Mesendoderm (in vitro differentiated cells): ENCODE measurements at places on chromosomes 1 and 21.

DNA sequence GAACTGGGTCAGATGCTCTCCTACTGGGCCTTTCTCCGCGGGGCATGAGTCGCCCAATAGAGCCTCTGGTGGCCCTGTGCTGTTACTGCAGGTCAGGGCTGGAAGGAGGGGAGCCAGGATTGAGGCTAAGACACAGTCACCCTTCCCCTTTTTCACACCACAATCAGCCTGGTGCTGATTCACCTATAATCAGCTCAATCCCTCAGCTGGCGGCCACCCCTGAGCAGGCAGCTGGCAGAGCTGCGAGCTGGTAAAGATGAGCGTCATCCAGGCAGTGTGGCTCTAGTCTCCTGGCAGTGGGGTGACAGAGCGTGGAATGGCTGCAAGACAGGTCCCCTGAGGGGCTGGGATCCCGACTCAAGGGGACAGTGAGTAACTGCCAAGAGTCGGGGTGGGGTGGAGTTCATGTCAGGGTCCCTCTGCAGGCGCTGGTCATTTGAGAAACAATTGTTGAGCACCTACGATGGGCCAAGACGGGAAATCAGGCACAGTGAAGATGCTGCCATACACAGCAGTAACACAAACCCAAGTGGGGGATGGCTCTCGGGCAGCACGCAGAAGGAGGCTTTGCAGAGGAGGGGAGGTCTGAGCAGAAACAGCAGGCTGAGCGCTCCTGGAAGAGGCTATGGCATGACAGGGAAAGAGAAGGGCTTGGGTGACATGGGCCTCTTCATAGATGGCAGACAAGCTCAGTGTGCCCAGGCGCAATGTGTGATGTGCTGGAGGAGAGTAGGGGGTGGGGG, 21.8 kb downstream of the ATF3 start:
- peak; percentile 95 for DNase-seq

- DNase-seq = no peak
Measured at GRCh38 chr1:3268281-3268680, 186.2 kb upstream of the ARHGEF16 start.

DNA sequence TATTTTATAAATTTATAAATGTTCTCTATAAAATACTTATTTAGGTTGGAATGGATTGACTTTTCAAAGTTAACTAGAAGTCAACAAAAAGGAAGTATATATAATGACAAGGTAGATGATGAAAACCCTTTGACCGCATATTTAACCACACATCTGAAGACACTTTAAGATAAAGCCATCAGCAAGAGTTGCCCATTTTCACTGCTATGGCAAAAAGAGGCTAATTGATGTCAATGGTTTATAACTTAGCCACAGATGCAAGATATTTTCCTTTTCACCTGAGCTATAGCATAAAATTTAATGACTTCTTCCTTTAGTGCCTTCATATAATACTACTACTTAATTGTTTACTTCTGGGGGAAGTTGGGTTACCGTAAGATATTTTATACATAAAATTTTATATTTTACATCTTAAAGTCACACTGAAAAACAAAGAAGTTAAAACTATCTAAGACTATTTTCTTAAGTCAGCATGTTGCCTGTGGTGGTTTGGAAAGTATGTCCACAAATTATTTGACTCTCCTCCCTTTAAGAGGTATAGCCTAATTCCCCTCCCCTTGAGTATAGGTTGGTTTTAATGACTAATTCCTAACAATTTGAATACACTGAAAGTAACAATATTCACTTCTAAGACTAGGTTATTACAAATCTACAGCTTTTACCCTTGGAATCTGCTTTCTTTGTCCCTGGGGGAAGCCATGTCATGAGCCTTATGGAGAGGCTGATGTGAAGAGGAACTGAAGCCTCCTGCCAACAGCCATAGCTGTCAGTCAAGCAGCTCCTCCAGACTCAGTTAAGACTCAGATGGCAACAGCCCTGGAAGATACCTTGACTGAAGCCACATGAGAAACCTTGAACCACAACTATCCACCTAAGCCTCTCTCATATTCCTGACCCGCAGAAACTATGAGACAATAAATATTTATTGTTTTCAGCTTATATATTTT, 40.3 kb upstream of the LRRC8B start:
- no peak for DNase-seq

DNA sequence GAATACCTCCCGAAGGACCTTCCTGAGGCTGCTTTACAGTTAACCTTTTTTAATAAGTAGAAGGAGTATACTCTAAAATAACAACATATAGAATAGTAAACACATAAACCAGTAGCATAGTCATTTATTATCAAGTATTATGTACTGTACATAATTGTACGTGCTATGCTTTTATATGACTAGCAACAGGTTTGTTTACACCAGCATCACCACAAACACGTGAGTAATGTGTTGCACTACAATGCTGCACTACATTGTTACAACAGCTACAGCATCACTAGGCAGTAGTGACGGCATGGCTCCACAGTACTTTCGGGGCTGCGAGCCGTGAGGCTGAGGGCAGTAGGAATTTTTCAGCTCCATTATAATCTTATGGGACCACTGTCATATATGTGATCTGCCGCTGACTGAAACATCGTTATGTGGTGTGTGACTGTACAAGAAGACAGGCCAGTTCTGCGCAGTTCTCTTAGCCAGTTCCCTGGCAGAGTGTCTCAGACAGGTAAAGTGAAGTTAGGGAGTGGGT, 82.8 kb upstream of the LRRC8D start:
- no peak for DNase-seq

DNA sequence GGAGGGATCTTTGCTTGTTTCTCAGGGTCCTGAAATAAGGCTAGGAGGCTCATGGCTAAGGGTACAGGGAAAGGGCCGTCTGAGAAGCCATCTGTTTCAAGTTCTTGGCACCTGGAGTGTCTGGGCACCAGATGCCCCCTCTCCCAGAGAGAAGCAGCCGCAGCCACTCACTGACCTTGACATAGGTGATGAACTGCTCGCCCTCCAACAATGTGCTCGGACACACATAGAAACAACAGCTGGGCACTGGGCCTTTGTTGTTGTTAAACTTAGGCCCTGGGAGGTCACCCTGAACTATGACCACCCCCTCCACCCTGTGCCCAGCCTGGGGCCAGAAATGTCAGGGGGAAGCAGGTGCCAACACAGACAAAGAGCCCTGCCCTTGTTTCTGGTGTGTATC, 9.2 kb upstream of the TNNI1 start:
- no peak for DNase-seq

DNA sequence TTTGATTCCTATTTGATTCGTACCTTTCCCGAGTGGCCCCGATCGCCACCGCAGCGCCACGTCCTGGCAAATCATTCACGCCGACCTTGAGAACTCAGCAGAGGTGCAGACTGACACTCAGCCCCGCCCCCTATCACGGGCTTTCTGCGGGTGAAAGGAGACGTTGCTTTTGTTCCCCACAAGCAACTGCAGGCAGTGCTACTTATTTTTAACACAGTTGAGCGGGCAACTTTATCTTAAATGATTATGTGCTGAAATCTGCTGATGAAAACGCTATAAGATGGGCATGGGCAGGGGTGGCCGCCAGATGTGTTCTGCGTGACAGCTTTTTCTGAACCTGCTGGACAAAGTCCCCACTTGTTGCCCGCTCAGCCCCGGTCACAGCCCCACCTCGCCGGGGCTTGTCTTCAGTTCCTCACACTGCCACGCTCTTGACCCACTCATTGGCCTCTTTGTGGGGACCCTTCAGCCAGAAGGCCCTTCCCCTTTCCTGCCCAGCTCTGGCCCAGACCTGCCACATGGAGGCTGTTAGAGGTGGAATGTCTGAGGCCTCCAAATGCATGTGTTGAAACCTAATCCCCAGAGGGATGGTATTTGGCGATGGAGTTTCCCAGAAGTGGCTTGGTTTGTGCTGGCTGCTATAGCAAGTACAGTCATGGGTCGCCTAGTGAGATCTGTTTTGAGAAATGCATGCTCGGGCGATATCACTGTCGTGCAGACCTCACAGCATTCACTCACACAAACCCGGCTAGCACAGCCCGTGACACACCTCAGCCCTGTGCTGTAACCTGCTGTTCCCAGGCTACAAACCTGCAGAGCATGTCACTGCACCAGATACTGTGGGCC, 15.7 kb upstream of the PDXK start:
- DNase-seq = peak; percentile 52

DNA sequence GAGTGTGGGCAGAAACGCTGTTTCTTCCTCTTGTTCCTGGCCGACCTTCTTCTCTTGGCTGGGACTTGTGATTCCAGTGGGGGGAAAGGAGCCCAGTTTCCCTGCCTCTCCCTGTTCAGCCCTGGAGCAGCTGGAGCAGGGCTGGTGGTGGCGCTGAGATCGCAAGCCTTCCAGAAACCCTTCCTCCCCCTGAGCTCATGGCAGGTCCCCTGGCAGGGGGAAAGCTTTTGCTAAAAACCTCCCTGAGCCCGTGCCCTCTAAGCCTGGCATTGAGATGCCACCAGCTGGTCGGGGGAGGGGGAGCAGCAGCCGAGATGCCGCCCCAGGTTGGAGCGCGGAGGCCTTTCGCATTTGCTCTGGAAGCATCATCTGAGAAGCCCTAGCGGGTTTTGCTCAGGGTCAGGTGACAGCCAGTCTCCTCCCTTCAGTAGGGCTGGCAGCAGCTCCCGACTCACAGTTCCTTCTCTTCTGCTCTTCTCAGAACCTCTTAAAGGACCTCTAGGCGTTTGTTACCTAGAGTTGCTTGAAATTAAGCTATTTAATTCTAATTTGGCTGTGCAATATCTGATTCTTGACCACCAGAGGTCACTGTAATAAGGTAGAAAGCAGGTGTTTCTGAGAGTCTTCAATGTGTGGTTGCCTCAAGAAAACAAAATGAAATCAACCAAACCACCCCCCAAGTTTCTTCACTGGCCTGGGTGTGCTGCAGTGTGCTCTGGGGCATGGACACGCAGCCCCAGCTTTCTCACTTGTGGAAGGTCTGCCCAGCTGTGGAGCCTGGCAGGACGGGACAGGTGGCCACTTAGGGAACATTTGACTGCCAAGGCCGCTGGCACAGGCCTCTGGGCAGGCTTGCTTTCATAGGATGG, 257.3 kb downstream of the CAMTA1 start:
- DNase-seq = peak; percentile 65

DNA sequence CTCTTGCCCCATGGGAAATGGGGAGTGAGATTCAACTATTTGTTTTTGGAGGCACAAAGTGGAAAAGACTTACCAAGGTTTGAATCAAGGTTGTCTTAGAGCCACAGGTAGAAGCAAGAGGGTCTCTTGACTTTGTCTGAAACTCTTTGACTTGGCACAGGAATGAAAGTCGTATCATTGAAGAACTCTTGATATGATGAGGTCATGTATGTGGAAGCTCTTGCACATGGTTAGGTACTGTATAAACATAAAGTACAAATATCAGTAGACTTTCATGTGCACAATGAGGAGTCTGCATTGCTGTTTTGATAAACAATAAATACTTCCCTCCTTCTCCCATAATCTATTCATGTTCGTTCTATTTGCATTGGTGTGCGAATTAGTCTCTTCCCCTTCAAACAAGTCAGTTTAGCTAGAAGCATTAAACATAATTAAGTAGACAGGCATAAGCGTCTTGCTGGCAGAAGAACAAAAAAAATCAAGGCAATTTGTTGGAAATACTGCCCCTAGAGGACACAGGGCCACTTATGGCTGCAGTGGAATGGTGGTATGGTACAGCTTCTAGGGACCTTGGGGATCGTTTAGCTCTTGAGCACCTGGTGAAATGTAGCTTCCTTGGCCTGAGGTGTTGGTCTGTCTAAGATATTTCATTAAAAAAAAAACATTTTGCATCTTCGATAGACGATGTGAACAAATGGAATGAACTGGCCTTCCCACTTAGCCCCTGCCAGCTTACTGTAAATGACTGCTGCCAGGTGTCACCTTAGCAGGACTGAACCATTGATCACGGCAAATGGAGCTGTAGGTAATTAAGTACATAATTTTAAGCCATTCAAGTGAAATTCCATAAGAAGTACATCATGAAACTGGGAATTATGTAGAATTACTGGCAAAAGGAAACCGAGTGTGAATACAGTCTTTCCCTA, 218.0 kb upstream of the GALNT2 start:
- DNase-seq = peak; percentile 54

DNA sequence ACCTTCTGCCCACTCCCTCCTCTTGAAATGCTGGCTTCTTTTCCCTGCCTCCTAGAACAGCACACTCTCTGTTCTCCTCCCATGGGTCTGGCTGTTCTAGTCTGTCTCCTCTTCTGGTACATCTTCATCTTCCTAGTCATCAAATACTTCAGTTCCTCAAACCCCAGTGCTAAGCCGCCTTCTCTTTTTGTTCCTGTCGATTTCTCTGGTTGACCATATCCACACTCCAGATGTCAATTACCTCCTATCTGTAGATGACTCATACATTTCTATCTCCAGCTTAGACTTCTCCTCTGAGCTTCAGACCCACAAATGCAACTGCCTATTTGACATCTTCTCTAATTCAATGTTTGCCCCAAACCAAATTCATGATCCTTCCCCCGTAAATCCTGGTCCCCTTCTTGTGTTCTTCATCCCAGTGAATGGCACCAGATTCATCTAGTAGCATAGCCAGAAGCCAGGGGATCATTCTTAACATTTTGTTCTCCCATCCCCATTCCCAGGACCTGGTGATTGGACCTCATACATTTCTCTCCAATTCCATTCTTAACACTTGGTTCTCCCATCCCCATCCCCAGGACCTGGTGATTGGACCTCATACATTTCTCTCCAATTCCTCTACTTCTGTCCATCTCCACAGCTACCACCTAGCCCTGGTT, 35.9 kb downstream of the USP24 start:
- DNase-seq = no peak
